ENCODE measurements at places on chromosomes 2 and 18. TPM values are rescaled to one million over a fixed set of nuclear protein-coding genes. Genes with fewer than 3 reads are reported as not detected.

LAMA1 gene
- total RNA-seq, result 91.6 TPM

DIPK1C gene
- total RNA-seq, result not detected

SERPINB8 gene
- 14.4 TPM for total RNA-seq

SERPINB12 gene
- not detected for total RNA-seq

LONRF2 gene
- under 0.01 TPM for total RNA-seq

LBX2 gene
- 2.1 TPM for total RNA-seq

ASPRV1 gene
- total RNA-seq, result under 0.01 TPM

B3GNT7 gene
- under 0.01 TPM for total RNA-seq

BMP10 gene
- total RNA-seq, result not detected

RAB17 gene
- total RNA-seq, result 0.19 TPM

NOSTRIN gene
- total RNA-seq, result 1.4 TPM

STK39 gene
- 17.2 TPM for total RNA-seq

EIF2AK3 gene
- total RNA-seq, result 46.8 TPM

FEV gene
- total RNA-seq, result not detected

GTF3C2 gene
- 19.2 TPM for total RNA-seq

KLHL30 gene
- total RNA-seq, result 1.7 TPM
